ENCODE measurements at places on chromosomes 12 and 14.

DNA sequence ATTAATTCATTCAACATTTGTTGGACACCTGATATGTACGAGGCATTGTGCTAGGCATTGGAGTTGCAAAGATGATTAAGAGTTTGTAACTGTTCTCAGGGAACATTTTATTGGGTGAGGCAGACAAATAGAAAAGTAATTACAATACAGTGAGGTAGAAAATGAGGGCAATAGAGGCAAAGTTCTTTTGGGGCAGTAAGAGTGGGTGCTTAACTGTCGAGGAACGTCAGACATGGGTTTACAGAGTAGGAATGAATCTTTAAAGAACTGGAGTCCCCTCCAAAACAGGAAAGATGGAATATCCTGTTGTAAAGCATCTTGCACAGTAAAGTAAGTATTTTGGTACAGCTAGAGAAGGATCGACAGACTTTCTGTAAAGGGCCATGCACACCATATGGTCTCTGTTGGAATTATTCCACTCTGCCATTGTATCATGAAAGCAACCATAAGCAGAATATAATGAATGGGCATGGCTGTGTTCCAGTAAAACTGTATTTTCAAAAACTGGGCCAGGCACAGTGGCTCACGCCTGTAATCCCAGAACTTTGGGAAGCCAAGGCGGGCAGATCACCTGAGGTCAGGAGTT is 9.1 kb downstream of the CREBL2 start:
- no peak for DNase-seq

DNA sequence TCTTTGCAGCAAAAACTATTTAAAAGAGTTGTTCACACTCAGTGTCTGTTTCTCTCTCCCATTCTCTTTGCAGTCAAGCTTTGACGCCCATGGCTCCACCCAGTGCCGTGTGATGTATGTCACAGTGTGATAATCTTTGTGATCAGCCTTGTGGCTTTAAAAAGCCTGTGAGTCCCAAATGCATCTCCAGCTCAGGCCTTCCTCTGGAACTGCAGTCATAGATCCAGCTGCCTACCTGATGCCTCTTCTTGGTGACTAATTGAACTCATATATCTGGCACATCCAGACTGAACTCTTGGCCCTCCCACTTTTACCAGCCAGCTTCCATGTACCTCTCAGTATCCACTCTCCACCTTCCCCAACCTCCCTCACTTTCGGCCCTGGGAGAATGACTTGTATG is 182.8 kb upstream of the ARHGAP5 start:
- DNase-seq = no peak

DNA sequence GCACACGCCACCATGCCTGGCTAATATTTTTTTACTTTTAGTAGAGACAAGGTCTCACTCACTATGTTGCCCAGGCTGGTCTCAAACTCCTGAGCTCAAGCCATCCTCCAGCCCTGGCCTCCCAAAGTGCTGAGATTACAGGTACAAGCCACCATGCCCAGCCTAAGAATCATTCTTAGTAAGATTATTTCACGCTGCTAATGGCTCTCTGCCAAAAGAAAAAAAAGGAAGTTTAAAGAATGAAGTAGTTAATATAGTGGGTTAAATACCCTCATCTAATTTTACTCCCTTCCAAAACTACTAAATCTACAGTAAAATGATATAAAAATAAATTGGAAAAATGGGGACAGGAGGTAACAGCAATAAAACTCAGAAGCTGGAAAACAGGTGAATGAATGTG is 2.6 kb downstream of the ETFRF1 start:
- peak; percentile 16 for DNase-seq

DNA sequence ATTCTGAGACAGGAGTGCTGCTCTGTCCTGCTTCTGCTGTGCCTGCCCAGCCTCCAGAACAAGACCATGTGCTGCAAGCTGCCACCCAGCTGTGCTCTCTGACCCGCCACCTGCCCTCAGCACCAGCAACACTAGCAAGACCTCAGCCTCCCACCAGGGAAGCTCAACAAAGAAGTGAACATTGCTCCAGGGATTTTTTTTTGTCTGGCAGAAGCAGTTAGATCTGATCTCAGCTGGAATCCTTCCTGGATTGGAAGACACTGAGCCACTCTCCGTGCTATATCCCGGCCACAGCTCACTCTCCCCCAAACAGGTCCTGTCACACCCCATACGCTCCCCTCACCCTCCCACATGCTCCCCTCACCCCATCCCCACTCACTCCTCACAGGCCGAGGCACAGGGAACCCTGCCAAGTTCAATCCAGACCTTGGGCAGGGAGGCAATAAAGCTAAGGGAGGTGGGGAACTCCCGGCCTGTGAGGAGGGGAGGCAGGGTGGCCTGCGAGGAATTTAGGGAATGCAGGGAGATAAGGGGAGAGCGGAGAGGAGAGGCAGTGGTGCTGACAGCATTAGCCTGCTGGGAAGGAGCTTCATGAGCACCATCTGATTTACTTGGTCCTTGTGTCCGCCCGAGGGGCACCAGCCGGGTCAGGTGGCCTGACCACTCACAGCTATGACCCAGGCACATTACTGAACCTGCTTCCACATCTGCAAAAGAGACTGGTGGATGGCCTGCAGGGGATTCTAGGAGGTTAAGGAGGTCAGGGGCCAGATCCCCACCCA is 29.7 kb downstream of the CCDC85C start:
- no peak for DNase-seq

DNA sequence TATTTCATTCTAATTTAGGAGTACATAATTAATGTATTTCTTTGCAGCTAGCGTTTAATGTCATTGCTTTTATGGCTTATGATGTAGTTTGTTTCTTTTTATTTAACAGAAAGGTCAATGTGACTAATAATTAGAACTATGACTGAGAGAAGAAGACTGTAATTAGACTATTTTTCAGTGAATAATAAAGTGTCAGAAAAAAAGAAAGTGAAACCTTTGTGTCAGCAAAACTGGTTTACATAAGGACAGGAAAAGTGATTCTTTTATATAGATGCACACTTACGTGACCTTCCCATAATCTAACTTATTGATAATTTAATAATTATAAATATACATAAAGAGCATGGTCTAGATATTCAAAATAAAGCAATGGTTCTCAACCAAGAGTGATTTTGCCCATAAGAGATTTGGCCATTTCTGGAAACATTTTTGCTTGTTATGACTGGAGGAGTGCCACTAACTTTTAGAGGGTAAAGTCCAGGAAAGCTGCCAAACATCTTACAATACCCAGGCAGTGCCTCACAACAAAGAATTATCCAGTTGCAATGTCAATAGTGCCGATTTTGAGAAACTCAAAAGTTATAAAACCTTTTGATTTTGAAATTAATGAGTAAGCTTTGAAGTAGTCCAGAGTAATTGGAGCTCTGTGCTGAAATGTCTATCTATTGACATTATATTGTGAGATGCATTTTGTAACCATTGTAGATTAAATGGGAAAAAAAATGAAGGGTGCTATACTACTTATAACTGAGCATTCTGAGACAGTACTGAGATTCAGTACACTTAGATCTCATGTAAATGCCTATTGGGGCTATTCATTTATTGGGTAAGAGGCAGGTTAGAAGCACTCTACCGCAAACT is 227.1 kb downstream of the C12orf50 start:
- no peak for DNase-seq
